ENCODE measurements at places on chromosomes 16 and 17.

DNA sequence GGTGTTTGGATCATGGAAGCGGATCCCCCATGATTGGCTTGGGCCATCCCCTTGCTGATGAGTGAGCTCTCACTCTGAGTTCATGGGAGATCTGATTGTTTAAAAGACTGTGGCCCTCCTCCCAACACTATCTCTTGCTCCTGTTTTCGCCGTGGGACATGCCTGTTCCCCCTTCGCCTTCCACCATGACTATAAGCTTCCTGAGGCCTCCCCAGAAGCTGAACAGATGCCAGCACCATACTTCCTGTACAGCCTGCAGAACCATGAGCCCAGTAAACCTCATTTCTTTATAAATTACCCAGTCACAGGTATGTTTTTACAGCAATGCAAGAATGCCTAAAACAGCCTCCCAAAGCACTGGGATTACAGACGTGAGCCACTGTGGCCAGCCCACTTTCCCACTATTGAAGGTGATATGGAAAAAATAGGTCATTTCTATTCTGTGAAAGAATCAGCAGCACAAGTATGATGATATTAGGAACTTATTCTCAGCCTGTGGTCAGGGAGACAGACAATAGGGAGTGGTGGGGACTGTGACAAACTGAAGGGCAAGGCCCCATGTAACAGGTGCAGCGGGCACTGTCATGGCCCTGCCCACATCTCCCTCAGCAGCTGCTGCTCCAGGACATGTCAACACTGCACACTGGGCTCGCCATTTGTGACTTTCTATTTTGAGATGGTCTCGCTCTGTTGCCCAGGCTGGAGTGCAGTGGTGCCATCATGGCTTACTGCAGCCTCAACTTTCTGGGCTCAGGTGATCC is 33.7 kb upstream of the LITAF start:
- DNase-seq: no peak

- DNase-seq: no peak
These were observed 42.5 kb downstream of the MYH3 start for GRCh38 chr17:10614536-10615155.

DNA sequence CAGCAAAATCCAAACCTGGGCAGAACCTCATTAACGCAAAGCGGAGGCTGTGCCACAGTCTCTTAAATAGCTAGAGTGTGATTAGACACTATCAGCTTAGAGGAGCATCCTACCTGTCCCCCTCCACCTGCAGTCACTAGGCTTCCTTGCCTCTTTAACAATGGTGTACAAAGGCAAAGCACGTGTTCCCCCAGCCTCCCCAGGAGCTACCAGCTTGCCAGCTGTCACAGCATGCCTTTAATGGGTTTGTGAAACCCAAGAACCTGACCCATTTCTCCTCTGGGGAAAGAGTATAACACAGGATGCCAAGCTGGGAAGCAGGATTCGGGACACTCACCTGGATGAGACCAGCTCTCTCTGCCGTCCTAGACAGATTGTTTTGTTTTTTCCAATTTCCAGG is 37.2 kb upstream of the TBX2 start:
- DNase-seq: no peak

DNA sequence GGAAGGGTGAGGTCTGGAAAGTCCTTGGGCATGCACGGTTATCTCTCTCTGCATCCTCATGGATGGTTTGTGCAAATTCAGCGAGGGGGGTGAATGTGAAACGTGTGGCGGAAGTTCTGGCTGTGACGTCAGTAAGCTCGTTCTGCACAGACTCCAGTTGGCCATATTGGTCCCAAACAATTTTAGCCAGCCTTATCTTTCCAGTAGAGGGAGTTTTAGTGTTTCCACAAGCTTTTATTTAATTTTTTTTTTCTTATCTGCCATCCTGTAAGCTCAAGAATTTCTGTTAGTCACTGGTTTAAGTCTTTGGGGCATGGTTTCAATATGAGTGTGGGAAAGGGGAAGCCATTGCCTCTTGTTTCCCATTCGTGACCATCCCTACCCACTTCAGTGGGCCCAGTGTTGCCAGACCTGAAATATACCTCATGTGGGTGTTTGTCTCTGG is 39.0 kb downstream of the HLF start:
- DNase-seq: no peak
